NB4 (cell line): ENCODE measurements at places on chromosomes 16 and 17.

DNA sequence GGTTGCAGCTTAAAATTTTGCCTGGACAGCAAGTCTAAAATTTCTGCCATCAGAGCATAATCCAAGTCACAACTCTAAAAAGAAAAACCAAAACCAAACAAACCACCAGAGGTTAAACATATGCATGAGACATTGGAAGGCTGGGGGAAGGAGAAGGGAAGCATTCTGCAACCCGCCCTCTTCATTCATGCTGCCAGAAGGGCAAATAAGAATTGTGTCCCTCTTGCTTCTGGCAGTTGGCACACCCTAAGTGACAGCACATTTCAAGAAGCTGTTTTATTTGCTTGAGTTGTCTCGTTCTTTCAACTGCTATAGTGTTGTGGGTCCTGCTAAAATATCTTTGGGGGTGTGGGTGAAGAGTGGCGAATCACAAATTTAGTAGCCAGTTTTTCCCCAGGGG is 99.6 kb downstream of the SKAP1 start:
- DNase-seq = no peak

GRCh38 chr16:89061590-89062380 is 31.9 kb upstream of the ACSF3 start:
- no peak for DNase-seq

DNA sequence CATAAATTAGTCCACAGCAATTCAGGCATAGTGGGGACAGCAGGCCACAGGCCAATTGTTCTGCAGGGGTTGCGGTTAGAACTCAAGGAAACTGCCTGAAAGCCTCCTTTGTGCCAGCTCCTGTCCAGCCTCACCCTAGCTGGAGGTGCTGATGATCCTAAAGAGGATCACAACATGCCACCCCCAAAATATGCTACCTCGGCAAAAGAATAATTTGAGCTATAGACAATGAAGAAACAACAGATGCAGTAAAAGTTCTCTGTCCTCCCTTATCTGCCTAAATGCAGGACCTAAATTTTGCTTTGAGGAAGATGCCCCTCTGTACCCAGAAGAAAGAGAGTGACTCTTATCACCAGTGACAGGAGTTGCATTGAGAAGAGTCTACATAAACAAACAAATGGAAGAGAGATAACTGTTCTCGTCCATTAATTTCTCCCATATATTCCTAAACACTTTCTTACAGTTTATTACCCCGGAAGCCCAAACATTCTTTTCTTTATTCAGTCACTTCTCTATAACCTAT is 14.7 kb downstream of the ALOX15 start:
- DNase-seq = no peak

GRCh38 chr16:57091200-57091974 is 996 bp upstream of the CPNE2 start:
- DNase-seq = peak; percentile 47

DNA sequence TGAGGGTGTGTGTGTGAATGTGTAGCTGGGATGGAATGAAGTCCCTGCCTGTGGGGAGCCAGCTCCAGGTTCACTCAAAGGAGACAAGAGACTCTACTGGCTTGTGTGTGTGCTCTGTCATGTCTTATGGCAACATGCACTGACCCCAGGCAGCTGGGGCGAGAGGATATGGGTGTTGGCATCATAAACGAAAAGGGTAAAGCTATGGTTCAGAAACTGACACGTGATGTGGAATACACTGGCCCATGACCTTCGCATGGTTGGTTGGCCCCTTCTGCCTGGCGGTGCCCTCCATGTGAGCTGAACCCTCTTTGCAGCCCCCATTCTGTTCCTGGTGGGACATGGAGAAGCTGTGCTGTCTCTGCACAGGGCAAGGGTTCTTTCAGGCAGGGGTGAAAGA is 21.9 kb downstream of the ZNF750 start:
- no peak for DNase-seq

DNA sequence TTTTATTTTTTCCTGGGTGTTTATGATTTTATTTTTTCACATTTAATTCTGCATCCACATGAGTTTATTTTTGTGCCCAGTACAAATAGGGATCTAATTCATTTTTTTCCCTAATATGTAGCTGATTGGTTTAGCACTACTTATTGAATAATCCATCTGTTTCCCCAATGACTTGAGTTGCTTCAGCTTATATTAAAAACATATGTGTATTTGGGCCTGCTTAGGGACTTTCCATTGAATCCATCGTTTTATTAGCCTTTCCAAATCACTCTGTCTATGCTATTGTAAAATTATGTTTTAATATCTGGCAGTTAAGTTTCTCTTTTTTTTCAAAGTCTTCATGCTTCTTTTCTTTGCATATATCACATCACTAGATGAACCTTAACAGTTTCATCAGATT is 42.2 kb downstream of the WWP2 start:
- no peak for DNase-seq

DNA sequence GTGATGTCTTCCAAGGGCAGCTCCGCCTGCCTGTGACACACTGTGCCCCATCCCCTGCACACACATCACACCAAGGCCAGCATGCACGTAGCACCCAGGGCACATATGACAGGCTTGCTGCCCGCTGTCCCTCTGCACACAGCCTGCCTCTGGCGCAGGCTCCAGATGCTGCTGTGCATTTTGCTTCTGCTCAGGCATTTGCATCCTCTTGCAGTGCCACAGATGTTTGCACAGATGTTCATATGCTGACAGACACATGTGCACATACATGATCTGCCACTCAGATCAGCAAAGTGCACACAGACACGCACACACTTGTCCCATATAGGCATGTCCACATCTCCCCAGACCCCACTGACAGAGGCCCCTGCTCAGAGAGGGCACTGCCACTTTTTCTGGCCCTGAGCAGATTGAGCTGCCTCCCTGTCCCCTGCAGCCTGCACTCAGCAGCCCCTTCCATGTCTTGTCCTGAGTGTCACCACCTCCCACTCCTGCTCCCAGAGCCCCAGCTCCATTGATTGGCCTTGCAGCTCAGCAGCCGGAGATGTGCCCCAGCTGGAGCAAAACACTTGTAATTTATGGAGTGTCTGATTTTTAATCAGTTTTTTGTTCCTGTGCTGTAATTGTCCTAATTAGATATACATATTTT is 115.1 kb upstream of the RPL38 start:
- no peak for DNase-seq

GRCh38 chr16:82580298-82580890 is 46.4 kb upstream of the CDH13 start:
- peak; percentile 26 for DNase-seq

DNA sequence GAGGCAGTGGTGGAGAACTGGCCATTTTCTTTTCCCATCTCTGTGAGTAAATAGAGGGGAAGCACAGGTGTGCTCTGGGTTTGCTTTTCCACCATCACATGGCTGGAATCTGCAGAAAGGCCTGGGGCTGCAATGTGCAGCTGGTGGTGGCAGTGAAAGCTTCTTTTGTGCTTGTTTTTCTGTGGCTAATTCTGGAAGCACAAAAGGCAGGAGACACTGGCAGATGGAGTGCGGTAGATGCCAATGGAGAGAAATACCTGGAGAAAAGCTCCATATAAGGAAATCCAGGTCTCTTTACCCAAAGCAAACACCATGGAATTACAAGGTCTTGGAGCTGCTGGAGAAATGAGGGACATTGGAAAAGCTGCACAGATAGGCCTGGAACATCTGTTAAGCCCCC is 146.9 kb downstream of the HAPSTR1 start:
- DNase-seq = no peak

DNA sequence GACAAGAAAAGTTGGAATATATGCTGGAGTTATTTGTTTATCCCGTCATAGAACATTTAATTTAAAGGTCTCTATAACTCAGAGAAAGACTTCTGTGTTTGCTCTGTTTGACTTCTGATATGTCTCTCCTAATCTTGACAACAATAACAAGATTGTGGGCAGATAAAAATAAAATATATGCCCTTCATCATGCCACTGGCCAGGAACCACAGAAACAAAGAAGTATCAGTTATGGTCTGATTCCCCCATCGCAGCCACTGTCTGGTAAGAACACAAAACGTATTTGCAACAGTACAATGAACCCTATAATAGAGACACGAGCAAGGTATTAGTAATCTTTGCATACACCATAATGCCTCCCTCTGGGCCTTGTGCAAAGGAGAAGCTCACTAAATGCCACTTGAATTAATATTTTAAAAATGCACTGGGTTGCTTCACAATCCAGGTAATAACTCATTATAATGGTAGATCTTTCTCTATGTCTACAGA is 1498.3 kb downstream of the CDH11 start:
- DNase-seq = no peak

- DNase-seq = peak; percentile 15
These were observed 45.0 kb downstream of the TEX2 start for GRCh38 chr17:64218066-64218465.

DNA sequence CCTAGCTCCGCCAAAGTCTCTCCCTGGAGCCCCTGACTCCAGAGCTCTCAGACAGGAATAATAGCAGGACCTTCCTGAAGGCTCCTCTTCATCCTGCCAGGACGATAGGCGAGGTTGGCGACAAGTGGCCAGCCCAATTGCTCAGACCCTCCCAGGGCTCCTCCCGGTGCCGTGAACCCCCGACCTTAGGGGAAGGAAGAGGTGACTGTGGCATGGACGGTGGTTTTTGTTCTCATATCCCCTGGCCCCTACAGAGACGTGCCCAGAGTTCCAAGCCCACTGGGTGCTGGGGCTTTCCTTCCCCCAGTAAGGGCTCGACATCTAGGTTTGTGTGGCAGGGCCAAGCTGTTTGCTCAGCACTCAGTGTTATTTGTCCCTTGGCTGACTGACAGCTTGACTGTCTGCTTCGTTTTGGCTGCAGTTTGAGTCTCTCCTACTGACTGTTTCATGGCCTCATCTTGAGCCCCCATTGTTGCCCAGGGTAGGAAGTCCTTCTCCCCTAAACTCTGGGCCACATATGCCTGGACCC is 4.6 kb upstream of the ADCY7 start:
- DNase-seq = no peak

GRCh38 chr17:81366648-81367047 is 28.6 kb upstream of the BAHCC1 start:
- DNase-seq = peak; percentile 0

DNA sequence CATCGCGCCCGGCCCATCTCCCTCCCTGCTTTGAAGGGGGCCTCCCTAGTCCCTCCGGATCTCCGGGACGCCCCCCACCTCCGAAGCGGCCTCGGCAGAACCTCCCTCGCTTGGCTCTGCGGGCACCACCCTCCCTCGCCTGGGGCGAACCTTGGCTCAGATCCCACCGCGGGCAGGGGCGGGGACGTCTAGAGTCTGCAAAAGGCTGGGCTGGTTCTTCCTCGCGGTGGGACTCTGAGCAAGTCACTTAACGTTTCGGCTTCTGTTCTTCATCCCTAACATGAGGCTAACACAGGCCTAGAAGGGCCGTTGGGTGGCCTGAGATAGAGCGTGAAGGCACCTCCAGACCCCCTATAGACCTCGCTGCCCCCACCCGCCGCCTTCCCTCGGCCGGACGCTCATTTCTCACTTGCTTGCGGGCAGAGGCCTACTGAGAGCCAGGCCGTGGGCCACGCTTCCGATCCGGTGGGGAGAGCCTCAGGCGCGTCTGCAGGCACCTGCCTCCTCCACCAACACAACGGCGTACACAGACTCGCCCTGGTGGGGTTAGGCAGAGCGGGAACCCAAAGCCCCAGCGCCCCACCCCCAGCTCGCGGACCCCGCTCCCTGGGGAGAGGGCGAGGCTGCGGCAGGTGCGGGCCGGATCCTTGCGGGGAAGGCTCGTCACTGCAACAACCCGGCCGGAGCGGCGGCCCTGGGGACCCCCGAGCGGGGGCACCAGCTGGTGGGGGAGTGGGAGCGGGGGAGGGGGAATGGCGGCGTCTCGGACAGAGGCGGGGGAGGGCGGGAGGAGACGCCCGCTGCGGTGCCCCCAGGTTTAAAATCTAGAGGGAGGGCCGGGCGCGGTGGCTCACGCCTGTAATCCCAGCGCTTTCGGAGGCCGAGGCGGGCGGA is 5.4 kb downstream of the MYO1C start:
- peak; percentile 66 for DNase-seq

DNA sequence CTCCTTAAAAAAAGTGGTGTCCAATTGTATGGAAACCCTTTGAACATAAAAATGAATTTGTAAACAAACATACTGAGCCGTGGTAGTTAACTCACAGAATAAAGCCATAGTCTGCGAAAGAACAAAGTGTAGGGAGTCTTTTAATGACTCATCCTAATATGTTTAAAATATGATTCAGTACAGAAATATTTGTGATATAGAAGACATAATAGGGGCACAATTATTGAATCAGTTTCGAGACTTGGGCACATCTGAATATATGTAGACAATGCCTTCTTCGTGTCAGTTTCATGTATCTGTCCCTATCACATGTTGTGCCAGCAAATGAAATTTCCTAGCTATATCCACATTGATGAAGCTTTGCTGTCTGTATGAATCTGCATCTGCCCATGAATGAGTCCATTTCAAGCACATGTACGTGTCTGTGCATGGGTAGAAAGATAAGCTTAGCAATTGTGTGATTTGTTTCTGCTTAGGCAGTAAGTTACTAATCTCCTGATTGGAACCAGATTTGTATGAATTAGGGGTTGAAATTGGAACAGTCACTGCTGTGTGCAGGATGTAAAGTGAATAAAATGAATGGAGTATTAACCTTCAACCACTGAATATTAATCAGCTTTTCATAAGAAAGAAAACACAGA is 112.5 kb upstream of the SOX9 start:
- DNase-seq = no peak

DNA sequence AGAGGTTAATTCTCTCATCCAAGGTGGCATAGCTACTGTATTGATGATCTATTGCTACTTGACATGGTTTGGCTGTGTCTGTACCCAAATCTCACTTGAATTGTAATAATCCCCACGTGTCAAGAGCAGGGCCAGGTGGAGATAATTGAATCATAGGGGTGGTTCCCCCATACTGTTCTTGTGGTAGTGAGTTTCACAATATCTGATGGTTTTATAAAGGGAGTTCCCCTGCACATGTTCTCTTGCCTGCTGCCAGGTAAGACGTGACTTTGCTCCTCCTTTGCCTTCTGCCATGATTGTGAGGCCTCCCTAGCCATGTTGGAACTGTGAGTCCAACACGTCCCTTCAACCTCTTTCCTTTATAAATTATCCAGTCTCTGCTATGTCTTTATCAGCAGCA is 22.9 kb upstream of the CPPED1 start:
- DNase-seq = no peak

DNA sequence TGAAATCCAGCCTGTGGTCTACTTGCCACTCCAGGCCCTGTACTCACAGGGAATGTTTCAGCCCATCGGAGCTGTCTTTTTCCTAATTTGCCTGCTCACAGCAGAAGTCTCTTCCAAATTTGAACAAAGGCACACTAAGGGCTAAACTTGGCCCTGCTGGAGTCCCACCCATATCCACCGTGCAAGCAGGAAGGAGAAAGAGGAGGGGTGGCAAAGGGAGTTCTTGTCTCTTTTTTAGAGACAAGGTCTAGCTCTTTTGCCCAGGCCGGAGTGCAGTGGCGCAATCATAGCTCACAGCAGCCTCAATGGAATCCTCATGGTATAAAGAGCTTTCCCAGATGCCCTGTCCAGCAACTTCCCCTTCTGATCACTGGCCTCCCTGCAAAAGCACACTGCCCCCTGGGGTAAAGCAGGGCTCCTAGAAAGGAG is 2.7 kb upstream of the PRM1 start:
- DNase-seq = peak; percentile 55

GRCh38 chr17:32583053-32583452 is 96.3 kb downstream of the CDK5R1 start:
- no peak for DNase-seq

GRCh38 chr17:17786998-17787397 is 49.8 kb downstream of the SREBF1 start:
- DNase-seq = no peak

GRCh38 chr16:27790546-27791403 is 240.8 kb downstream of the KATNIP start:
- DNase-seq = no peak

GRCh38 chr16:69482410-69482991 is 58.1 kb downstream of the CYB5B start:
- DNase-seq = no peak
